ENCODE measurements at places on chromosomes 12 and 14. TPM values are rescaled to one million over a fixed set of nuclear protein-coding genes. Genes with fewer than 3 reads are reported as not detected.
A peak's percentile ranks its signal among the peaks of the same experiment; 100 is the strongest.

- H3K4me1 ChIP-seq, result no peaks in the 10 kb centered on the region
- H3K36me3 ChIP-seq, result no peaks in the 10 kb centered on the region
These were observed 26.3 kb downstream of the NKX2-1 start for GRCh38 chr14:36493761-36494160.

DNA sequence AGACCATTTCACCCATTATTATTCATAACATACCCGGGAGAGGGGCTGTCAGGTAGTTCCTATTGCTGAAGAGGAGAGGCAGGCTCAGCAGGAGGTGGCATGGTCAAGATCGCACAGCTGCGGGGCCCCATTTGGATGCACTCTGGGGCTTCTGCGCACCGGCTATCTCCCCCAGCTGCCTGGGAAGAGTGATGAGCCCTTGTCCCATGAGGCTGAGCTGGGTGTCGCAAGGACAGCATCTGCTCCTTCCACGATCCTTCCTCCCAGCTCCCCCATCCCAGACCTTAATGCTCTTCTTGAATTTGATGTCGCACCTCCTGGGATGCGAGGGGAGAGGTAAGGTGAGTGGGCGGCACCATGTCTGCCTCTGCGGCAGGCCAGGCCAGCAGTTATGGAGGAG, 62.6 kb downstream of the SLC24A4 start:
- no peaks in the 10 kb centered on the region for H3K4me1 ChIP-seq
- no peak for DNase-seq
- H3K4me3 ChIP-seq, result no peak overlapping the region
- H3K27ac ChIP-seq, result no peak overlapping the region

DNA sequence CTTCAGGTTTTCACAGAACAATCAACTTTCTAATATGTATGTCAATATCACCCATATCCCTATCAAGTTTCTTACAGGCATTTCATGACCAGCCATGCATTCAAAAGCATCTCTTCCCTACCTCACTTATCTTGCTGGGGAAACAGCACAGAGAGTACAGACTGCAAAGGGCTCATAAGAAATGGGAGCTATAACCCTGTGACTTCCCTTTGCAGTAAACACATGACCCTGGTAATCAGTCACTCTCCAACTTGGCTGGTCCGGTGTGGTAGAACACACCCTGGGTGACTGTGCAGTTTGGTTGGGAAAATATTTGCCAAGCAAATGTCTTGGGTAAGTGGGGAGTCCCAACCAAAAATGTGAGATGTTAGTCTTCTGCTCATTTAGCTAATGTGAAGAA, 49.4 kb upstream of the TMCC3 start:
- H3K27ac ChIP-seq, result no peak overlapping the region
- no peaks in the 10 kb centered on the region for H3K4me1 ChIP-seq
- no peak overlapping the region for H3K4me3 ChIP-seq

- DNase-seq, result no peak
- H3K36me3 ChIP-seq, result no peaks in the 10 kb centered on the region
- H3K27ac ChIP-seq, result no peak overlapping the region
- H3K4me3 ChIP-seq, result no peak overlapping the region
- peaks cover 30% of the 10 kb centered on the region for H3K4me1 ChIP-seq
These were observed 49.5 kb downstream of the RBMS2 start for GRCh38 chr12:56571121-56571520.

DNA sequence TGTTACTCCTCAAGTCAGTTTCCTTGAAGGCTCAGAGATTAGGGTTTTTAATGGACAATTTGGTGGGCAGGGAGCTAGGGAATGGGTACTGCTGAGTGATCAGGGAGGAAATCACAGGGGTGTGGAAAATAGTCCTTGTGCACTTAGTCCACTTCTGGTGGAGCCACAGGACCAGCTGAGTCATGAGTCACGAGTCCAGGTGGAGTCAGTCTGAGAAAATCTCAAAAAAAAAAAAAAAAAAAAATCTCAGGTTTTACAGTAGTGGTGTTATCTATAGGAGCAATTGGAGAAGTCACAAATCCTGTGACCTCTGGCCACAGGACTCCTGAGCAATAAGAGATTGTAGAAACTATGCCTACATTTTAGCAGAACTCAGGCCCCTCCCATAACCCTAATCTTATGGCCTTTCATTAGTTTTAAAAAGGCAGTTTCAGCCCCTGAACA, 28.2 kb upstream of the AMN1 start:
- H3K4me3 ChIP-seq, result no peak overlapping the region
- no peak overlapping the region for H3K27ac ChIP-seq
- no peak for DNase-seq
- H3K27me3 ChIP-seq, result no peaks in the 10 kb centered on the region

DNA sequence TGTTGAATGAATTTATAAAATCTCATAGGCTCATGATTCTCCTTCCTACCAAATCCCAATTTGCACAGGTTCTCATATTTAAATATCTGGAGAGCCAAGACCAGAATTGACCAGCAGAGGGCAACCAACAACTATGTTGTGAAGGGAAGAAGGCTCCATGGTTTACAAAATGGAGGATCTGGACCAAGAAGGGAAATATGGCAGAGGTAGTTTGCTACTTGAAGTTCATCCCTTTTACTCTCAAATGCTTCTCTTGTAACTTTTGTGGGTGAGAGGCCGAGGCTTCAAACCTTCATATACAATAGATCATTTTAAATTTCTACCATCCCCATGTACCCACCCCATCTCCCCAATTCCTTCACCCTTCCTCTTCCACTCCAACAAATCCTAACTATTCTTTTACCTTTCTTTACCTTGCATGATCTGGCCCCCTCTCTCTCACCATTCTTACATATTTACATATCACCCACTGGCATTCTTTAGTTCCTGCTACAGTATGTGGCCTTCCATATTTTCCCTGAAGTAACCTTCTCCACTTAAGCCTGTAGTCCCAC, 3.8 kb upstream of the SMARCC2 start:
- H3K27me3 ChIP-seq, result no peaks in the 10 kb centered on the region
- peak overlapping the region; percentile 60 for H3K27ac ChIP-seq
- peaks cover 35% of the 10 kb centered on the region for H3K4me1 ChIP-seq
- DNase-seq, result peak; percentile 90
- H3K4me3 ChIP-seq, result no peak overlapping the region

DNA sequence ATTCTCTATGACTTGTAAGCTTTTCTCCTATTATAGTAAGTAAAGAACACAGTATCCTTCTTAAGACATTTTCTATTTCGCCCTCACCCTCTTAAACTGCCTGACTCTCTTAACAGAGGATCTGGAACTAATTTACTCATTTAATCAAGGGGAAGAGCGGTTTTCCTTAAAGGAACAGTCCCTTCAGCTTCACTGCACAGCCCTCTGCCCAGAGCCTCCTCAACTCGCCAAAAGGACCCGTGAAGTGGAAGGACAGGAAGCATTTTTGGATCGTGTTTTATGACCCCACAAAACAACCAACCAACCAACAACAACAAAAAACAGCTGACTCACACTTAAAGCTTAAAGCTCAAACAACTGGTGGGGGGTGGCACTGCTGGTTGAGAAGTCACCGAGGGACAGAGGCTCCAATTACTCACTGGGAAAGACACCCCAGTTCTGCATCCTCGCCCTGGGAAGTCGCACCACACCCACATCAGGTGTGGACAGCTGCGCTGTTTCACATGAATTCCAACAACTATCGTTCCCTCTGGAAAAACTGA, 35.7 kb downstream of the NID2 start:
- H3K27ac ChIP-seq, result no peak overlapping the region
- H3K4me3 ChIP-seq, result no peak overlapping the region
- no peaks in the 10 kb centered on the region for H3K4me1 ChIP-seq
- peaks cover 20% of the 10 kb centered on the region for H3K27me3 ChIP-seq
- no peaks in the 10 kb centered on the region for H3K36me3 ChIP-seq

- H3K27ac ChIP-seq, result no peak overlapping the region
- no peaks in the 10 kb centered on the region for H3K27me3 ChIP-seq
- H3K36me3 ChIP-seq, result peaks cover 2% of the 10 kb centered on the region
- no peak for DNase-seq
- no peak overlapping the region for H3K4me3 ChIP-seq
- H3K4me1 ChIP-seq, result peaks cover 32% of the 10 kb centered on the region
These were observed 16.7 kb upstream of the RIC8B start for GRCh38 chr12:106757623-106758348.

DNA sequence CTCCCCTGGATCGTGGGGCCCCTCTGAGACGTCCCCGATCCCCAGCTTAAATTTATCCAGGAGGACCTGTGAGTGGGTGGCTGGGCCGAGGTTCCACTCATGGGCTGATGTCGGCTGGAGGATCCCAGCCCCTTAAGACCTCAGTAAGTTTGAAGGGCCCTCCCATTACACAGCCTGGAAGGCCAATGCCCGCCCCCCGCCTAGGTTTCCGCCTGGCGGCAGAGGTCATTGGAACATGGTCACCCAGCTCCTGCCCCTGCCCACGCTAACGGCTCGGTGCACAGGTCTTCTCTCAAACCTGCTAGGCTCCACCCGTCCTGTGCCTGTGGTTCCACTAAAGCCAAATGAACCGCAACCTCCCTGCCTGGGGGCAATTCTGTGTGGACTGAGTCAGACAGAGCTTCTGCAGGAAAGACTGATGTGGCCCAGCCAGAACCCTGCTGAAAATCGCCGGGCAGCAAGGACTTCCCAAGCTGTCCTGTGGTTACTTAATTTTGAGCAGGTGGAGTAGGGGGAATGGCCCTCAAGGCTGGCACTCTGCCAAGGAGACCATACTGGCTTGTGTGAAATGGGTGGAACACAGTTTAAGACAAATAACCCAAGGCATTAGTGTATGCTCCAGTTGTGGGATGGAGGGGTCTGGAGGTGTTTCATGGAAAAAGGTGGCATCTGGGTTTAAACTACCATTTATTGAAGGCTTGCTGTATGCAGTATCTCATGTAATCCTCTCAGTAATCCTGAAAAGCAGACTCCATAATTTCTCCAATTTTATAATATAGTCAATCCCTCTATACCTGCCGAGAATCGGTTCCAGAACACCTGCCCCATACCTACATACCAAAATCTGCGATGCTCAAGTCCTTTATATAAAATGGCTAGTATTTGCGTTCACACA, 903 bp upstream of the NT5DC3 start:
- peaks cover 18% of the 10 kb centered on the region for H3K27me3 ChIP-seq
- H3K4me1 ChIP-seq, result peaks cover 18% of the 10 kb centered on the region
- H3K4me3 ChIP-seq, result peak overlapping the region; percentile 74
- peak; percentile 24 for DNase-seq

DNA sequence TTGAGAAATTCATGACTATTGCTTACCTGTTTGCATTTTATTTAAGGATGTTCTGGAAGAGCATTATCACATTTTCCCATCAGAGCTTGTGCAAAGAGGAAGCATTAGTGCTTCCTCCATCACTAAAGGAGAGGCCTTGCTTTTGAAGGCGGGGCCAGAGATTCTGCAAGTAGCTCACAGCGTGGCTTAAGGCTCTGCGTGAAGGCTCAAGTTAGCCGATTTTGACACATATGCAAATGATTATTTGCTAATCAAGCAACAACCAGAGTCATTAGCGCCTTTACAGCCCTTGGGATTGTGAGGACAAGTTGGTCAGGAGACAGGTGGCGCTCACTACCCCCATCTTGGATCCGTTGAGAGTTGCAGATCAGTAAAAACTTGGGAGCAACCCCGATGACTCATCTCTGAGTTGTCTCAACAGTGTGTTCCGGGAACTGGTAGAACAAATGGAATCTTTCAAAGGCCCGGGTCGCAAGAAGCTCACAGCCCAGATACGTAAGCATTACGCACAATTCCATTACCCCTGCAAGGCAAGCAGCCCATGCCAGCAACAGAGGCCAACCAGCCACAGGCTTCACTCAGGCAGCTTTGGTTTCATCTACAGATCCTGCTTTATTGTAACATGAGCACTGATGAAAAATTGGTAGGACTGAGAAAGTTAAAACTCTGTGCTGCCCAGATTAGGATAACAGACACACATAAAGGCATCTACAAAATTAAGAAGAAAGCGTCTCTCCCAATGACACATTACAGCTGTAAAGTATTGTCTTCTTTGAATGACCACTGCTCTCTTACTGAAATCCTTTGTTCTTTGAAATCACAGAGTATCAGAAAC, 34.9 kb upstream of the SPTSSA start:
- no peak overlapping the region for H3K4me3 ChIP-seq
- H3K27ac ChIP-seq, result no peak overlapping the region
- no peaks in the 10 kb centered on the region for H3K4me1 ChIP-seq
- H3K27me3 ChIP-seq, result no peaks in the 10 kb centered on the region
- no peaks in the 10 kb centered on the region for H3K36me3 ChIP-seq

DNA sequence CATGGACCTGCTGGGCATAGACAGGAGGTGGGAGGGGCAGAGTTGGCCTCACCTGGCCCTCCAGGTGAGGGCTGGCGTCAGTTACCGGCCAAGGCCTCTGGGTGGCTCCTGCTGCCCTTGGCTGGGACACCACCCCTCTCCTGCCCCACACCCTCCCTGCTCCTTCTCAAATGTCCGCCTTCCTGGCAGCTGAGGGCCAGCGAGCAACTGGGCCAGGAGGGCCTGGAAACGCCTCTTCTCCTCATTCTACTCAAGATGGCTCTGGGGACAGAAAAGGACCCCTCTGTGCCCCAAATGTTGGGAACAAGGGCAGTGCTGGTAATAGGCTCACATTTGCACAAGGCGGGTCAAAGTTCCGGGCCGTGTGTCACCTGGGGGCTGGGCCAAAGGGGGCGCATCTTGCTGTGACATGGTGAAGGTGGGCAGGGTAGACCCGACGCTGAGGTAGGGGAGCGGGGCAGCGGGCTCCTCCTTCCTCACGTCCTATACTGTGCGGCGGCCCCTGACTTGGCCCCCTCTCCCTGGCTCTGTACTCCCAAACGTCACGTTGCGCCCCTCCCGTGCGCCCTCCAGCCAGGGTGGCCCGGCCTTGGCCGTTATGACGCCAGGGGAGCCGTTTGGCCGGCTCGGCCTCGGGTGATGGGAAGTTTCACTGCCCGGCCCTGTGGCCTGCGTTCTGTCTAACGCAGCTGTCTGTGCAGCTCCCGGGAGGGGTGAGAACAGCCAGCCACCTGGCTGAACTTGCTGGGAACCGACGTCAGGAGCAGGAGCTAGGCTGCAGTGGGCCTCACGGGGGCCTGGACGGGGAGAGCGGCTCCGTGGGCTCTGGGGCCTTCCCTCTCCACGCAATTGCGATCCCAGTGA, 18.0 kb upstream of the DLK1 start:
- peaks cover 10% of the 10 kb centered on the region for H3K27me3 ChIP-seq
- H3K4me1 ChIP-seq, result no peaks in the 10 kb centered on the region
- H3K27ac ChIP-seq, result no peak overlapping the region
- no peaks in the 10 kb centered on the region for H3K36me3 ChIP-seq
- DNase-seq, result no peak

DNA sequence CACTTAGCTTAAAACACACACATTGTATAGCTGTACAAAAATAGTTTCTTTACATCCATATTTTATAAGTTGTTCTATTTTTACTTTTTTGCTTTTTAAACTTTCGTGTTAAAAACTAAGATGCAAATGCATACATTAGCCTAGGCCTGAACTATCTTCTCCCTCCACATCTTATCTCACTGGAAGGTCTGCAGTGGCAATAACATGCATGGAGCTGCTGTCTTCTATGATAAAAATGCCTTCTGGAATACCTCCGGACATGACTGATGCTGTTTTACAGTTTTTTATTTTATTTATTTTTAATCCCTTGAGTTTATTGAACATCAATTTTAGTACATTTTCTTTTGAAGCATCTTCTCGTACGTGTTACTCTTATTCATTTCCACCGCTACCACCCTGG, 112.3 kb upstream of the TSPAN8 start:
- H3K27me3 ChIP-seq, result no peaks in the 10 kb centered on the region
- H3K4me1 ChIP-seq, result no peaks in the 10 kb centered on the region
- no peak overlapping the region for H3K4me3 ChIP-seq
- H3K36me3 ChIP-seq, result no peaks in the 10 kb centered on the region
- DNase-seq, result no peak

The KRT80 gene
- not detected for total RNA-seq

The TAS2R9 gene
- not detected for total RNA-seq

The KLRC4 gene
- not detected for total RNA-seq

The CPNE6 gene
- not detected for total RNA-seq

The IAPP gene
- not detected for total RNA-seq

The MYL6 gene
- 1,525 TPM for total RNA-seq
